Lower lobe of right lung (tissue), 2 donors: ENCODE measurements at places on chromosomes 11 and 22. TPM values are rescaled to one million over a fixed set of nuclear protein-coding genes. Genes with fewer than 3 reads are reported as not detected.

CASP5 gene
- 5.8 TPM for total RNA-seq

RIMBP3C gene
- total RNA-seq: 0.47 TPM

DNA sequence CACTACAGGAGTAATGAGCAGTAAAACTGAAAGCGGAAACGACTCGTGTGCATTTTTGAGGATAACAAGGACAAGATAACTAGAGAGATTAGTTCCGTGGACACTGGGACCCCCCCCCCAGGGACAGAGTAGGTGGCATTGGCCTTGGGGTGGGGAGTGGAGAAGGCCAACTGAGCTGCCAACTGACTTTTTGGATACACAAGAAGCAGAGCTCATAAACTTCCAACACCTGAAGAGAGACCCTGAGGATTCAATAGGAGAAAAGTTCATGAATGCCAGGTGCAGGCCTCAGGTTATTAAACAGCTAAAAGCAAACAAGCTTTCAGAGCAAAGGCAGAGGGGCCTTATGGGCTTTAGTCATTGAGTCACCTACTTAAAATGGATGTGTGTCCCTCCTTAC is 17.6 kb upstream of the PRSS23 start:
- no peak for DNase-seq

DNA sequence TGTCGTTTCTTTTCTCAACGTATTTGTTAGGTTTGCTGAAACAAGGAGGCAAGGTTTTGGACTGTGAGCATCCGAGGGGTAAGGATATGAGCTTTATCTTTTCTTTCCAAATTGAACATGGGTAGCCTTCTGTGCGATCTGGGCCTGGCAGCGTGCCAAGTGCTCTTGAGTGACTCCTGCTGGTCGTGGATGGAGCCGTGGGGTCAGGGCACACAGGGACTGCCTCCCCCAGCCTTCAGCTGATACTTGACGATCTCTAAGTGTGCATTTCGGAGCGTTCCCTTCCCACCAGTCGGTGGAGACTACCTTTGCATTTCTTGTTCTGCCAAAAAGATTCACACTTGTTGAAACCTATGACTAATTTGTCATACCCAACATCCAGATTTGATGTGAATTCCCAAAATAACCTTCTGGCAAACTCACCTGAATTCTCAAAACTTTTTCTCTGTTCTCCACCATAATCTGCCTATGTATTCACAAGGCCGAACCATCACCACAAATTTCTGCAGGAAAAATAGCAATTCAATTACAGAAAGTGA is 40.1 kb upstream of the CLMP start:
- peak; percentile 55 for DNase-seq

- no peak for DNase-seq
These were observed 245.8 kb downstream of the ETS1 start for GRCh38 chr11:128341280-128342248.

GRCh38 chr11:128862908-128863660 is 4.0 kb downstream of the KCNJ1 start:
- DNase-seq: no peak

GRCh38 chr11:63882555-63883242 is 34.3 kb downstream of the RCOR2 start:
- DNase-seq: peak; percentile 76

XRCC6 gene
- 162 TPM for total RNA-seq

GRCh38 chr22:42080287-42080686 is 787 bp downstream of the SMDT1 start:
- no peak for DNase-seq

OR51E2 gene
- not detected for total RNA-seq

GRCh38 chr11:506995-507726 is at the start of gene RNH1:
Gene RNH1 (minus strand): TSS chr11:507242. CDS start chr11:502162, 5,080 bp downstream.
- peak; percentile 99 for DNase-seq

CBLIF gene
- total RNA-seq: not detected

DNA sequence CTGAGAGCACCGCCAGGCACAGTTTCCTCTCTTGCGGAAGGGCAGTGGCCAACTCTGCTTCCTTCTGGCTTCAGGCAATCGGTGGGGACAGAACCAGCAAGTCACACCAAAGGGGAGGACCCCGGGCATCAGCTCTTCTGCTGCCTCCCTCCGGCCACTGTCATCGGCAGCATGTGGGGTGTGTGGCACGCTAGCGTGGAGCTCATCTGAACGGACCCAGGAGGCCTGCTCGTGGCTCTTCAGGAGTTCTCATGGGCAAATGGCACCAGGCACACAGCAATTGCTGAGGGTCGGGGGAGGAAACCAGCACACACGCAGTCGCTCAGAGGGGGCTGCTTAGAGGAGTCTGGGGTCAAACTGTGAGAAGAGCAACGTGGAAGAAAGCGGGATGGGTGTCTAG is 26.9 kb downstream of the B3GAT1 start:
- no peak for DNase-seq

- no peak for DNase-seq
These were observed 1.1 kb upstream of the BIRC2 start for GRCh38 chr11:102345904-102346303.

- DNase-seq: no peak
These were observed 874.4 kb downstream of the NTM start for GRCh38 chr11:132244846-132245245.

GRCh38 chr22:44540756-44541670 is 43.0 kb upstream of the RTL6 start:
- DNase-seq: no peak
